ENCODE measurements at places on chromosomes 11 and 22. TPM values are rescaled to one million over a fixed set of nuclear protein-coding genes. Genes with fewer than 3 reads are reported as not detected.

DNA sequence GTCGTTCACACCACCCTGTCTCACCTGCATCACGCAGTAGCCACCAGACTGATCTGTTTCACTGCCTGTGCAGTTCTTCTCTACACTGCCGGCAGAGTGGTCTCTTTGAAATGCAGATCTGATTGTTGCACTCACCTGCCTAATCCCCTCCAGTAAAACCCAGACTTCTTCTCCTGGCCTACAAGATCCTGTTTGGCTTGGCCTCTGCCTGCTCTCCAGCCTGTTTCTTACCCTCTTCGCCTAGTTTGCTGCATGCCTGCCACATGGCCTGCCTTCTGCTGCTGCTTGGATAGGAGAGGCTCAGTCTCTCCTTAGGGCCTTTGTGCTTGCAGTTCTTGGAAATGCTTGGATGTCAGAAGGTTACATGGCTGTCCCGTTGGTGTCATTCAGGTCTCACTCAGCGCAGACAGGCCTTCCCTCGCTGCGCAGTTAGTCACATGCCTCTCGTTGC lies 42.0 kb downstream of the PACS1 start:
- no peak overlapping the region for H3K4me3 ChIP-seq
- H3K27me3 ChIP-seq, result no peaks in the 10 kb centered on the region
- H3K4me1 ChIP-seq, result no peaks in the 10 kb centered on the region
- no peaks in the 10 kb centered on the region for H3K36me3 ChIP-seq

GRCh38 chr11:131397675-131398074 lies 27.3 kb downstream of the NTM start:
- H3K4me3 ChIP-seq, result no peak overlapping the region
- H3K4me1 ChIP-seq, result no peaks in the 10 kb centered on the region
- DNase-seq, result no peak
- no peaks in the 10 kb centered on the region for H3K27me3 ChIP-seq

GRCh38 chr11:72744474-72744873 lies 7.7 kb downstream of the ARAP1 start:
- H3K4me3 ChIP-seq, result no peak overlapping the region
- no peak overlapping the region for H3K27ac ChIP-seq
- H3K36me3 ChIP-seq, result no peaks in the 10 kb centered on the region
- H3K4me1 ChIP-seq, result no peaks in the 10 kb centered on the region

GRCh38 chr11:112882494-112883381 lies 78.5 kb upstream of the NCAM1 start:
- no peak overlapping the region for H3K27ac ChIP-seq
- H3K4me1 ChIP-seq, result peaks cover 3% of the 10 kb centered on the region
- DNase-seq, result no peak
- no peaks in the 10 kb centered on the region for H3K36me3 ChIP-seq
- H3K27me3 ChIP-seq, result no peaks in the 10 kb centered on the region

Gene SLC22A12
- not detected for total RNA-seq

- H3K27ac ChIP-seq, result no peak overlapping the region
- DNase-seq, result no peak
- no peaks in the 10 kb centered on the region for H3K27me3 ChIP-seq
- H3K36me3 ChIP-seq, result no peaks in the 10 kb centered on the region
- no peak overlapping the region for H3K4me3 ChIP-seq
These were observed 69.7 kb downstream of the ELFN2 start for GRCh38 chr22:37357446-37358075.

Gene RTN4RL2
- 1.7 TPM for total RNA-seq

Gene TTC36
- total RNA-seq, result not detected

Data from uterus (tissue), 4 donors.